ENCODE measurements at places on chromosomes 3 and 15.

- no peak for DNase-seq
Observed at GRCh38 chr3:59970376-59970775, 920.6 kb upstream of the CFAP20DC start.

DNA sequence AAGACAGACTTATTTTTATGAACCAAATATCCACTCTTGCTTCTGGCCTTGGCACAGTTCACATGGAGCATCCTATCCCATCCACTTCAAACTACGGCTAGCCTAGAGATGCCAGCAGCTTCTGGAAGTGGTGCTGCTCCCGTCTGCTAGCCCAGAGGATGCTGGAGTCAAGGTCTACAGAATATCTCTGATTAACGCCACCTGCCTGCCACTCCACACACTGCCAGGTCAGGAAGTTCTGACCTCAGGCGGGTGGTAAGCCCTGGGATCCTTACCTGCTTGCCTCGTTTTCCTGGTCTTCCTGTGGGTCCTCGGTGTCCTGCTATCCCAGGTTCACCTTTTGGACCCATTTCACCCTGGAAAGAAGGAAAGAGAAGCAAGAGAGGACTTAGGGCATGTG, 42.9 kb downstream of the EAF1 start:
- no peak for DNase-seq

DNA sequence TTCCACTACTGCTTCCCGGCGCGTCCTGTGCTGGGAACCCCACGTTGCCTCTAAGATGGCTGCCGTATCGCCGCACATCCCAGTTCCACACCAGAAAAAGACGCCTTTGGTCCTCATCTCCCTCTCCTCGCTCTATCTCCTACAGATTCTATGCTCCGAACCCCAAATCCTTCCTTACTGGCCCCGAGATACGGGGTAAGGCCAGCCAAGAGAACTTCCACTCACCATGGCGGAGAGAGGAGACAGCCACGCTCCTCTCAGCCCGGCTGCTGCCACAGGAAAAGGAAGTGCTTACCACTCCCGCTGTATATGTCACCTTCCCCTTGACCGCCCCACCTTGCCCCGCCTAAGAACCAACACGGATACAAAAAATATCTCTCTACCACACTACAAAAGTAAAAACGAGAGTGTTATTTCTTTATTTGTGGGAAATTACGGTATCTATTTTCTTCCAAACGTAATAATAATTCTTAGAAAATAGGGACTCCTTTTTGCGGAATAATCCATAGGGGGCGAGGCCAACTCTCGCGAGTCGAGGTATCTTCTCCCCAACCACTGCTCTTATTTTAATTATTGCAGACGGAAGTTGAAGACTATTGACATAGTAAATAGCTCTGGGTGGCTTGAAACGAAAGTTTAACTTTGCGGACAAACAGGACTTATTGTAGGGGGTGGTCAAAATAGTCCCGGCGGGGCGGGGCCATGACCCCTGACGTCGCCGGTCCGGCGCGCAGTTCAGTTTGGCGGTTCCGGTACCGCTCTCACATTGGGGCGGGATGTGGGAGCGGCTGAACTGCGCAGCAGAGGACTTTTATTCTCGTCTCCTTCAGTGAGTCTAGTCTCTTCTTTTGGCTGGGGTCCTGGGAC, at the start of the genes RPL4 and ZWILCH:
RPL4 (minus strand) TSS at position 293 of the 867 bp plus-strand sequence; CDS start at position 228, 65 bp downstream.
ZWILCH (plus strand) TSS at position 764 of the 867 bp plus-strand sequence; CDS start at position 777, 13 bp downstream.
- DNase-seq = peak; percentile 72

- no peak for DNase-seq
Observed at GRCh38 chr15:91946581-91947292, 93.2 kb downstream of the SLCO3A1 start.

GRCh38 chr3:171389491-171389890, 70.7 kb downstream of the TNIK start:
- DNase-seq = no peak

- peak; percentile 40 for DNase-seq
Observed at GRCh38 chr15:33292717-33293307, 18.0 kb upstream of the RYR3 start.

GRCh38 chr15:36133742-36134141, 445.7 kb upstream of the CDIN1 start:
- no peak for DNase-seq

DNA sequence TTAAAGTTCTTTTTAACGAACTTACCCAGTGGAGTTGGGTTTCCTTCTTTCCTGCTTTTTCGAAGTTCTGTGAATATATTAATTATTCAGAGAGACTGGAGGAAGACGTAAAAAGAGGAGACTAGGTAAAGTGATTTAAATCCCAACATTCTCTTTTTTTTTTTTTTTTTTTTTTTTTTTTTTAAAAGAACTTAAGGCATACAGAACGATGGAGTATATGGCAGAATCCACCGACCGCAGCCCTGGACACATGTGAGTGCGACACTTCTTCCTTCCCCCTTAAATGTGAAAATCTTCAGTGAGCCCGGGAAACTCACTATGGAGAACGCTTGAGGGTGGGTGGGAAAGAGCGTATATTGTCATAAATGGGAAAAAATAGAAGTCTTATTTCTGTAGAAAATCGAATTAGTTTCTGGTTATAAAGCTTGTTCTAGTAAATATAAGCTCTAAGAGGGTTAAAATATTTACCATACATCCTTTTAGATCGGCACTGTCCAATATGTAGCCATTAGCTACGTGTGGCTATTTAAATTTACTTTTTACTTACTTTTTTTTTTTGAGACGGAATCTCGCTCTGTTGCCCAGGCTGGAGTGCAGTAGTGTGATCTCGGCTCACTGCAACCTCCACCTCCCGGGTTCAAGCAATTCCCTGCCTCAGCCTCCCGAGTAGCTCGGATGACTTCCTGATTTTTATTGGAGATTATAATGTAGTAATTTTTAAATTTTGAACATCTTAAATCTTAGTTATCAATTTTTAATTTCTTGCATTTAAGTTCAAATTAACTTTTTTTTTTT, 892 bp downstream of the NMD3 start:
- no peak for DNase-seq

- no peak for DNase-seq
Observed at GRCh38 chr3:94303266-94303665, 240.4 kb downstream of the NSUN3 start.

- DNase-seq = no peak
Observed at GRCh38 chr3:5006755-5007202, 27.5 kb downstream of the BHLHE40 start.

DNA sequence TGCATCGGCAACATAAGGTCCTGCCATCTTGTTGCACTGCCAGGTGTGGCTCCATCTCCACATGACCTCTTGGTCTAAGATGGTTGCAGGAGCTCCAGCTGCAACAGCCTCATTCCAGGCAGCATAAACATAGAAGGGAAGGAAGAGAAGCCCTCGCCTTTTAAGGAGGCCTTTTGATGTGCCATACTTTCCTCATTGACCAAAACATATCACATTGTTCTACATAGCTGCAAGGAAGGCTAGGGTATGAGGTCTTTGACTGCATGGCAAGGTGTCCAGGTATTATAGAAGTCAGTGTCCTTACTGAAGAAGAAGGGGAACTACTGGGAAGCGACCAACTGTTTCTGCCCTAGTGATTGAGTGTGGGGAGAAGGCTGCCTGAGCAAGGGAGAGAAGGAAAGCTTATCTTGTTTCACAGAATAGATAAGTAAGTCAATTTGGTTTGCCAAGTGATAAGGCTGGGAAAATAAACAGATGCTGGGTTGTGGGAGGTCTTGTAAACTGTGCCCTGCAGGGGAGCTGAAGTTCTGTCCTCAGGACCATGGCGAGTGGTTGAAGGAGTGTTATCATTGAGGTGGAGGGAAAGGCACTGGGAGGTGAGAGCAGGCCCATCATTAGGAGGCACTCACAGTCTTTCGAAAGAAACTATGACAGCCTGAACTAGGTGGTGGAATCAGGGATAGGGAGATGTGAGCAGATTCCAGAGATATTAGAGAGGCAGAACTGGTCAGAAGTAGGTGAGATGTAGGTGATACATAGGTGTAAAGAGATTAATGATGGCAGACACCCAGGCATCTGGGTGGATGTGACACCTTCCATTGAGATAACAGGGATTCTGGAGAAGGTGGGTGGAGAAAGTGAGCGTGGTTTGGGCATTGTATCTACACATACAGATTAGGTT, 93.8 kb upstream of the IGF1R start:
- DNase-seq = no peak

- DNase-seq = no peak
Observed at GRCh38 chr3:156216852-156217251, 96.5 kb downstream of the KCNAB1 start.

DNA sequence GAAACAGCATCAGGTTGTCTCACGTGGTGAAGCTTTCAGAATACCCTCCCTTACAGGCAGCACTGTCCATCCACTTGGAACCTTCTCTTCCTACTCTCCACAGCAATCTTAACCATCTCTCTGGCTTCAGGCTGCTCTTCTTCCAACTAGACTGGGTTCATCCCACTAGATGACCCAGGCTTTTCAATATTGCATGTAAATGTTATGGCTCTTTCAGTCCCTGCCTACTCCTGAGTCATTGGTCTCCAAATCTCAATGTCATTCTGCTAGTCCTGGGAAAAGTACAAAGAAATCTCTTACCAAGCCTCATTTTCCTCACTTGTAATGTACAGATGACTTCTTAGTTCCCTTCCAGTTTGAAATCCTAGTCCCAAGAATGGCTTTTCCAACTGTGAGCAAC, 109.7 kb upstream of the CTNNB1 start:
- no peak for DNase-seq

DNA sequence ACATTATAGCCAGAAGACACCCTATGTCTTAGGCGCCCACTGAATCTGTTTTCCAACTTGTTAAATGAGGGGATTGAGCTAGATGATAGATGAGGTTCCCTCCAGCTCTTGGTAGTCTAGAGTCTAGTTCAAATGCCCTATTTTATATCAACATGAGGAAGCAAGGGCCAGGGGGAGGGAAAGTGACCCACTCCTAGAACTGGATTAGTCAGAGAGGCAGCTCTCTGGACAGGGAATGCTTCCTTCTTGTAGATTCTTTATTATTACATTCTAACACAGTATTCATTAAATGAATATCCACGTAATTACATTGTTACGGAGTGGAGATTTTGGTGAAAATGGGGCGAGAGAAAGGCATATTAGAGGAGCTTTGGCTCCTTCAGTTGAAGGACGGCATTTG, 89.5 kb downstream of the RAD18 start:
- no peak for DNase-seq

DNA sequence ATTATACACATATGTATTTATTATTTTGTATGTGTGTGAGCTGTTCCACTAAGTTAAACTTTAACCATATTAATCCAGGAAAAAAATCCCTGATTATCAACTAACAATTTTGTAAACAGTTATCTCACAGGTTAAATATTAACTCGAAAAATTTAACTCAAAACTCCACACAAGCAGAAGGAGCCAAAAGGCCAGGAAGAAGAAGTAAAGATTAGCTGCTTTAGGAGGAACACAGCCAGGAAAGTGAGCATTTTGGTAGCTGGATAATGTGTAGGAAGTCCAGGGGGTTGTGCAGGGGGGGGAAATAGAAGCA, 425.0 kb downstream of the TIGIT start:
- DNase-seq = no peak

DNA sequence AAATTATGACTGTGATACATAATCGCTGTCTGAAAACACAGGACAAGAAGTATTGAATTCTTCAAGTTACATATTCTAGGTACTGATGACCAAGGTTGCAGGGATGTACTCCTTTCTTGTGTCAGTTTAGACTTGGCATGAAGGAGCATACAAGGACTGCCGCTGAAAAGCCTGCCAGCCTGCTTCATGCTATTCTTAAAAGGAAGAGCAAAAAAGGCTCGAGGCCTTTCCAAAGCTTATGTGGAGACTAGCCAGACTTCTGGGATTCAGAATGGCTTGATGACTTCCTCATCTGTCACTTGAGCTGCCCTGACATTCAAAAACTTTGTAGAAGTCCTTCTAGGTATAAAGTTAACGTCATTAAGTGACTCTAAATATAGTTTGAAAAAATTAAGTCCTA, 92.0 kb downstream of the CADM2 start:
- DNase-seq = no peak

DNA sequence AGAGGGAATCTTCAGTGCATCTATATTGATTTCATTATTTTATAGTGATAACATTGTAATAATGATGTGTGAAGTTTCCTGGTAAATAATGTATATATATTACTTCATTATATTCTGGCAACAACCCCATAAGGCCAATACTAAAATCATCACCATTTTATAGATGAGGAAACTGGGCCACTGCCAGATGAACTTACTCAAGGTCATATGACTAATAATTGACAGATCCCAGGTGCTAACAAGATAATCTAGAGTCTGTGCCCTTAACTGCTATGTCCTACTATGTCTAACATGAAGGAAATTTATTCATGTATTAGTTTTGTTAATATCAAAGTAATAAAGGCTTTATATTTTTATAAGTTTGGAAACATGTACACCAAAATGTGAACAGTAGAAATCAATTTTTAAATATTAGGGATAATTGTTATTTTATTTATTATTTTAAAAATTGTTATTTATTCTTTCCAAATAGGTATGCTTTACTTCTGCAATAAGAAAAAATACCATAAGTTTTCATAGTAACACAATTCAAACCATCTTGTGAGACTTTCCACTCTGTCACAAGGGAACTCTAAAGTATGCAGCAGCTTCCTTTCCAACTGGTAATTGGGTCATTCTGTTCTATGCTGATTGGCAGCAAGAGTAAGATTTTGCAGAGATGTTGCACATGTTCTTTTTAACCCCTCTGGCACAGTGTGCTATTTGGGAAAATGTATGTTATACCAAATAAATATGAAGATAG, 90.8 kb upstream of the CMC1 start:
- no peak for DNase-seq

DNA sequence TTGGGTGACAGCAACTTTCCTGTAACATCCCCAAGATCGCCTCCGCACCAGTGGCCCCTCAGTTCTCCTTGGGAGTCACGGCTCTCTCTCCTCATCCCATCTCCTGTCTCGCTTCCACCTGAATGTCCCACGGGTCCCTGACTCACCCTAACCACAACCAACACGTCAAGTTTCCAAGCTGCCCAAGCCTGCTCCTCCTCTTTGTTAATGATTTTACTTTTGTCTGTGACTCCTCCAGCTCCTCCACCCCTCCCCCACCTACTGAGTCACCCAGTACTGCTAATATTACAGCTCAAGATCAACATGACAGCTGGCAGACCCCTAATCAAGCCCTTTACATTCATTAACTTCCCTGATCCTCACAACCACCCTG, 39.3 kb downstream of the BDH1 start:
- no peak for DNase-seq

DNA sequence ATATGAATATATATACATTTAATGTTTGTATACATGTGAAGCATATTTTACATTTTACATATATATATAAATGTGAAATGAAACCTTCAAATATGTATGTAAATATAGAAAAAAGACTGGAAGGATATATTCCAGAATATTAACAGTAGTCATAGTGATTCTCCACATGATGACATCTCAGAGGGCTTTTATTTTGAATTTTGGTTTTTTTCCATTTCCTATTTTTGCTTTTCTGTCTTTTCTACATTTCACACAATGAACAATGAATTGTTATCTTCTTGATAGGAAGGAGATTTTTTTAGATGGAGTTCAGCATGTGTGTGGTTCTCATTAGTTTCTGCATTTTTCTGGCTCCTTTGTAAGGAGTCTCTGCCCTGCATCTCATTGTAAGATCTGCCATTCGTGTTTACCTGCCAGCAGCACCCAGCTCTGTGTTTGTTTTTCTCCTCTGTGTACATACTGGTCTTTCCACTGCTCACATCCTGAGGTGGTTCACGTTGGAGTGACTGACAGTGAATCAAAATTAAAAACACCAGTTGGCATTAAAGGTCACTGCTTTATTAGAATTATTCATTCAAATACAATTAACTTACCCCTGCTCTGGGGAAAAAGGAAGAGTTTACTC, 425.3 kb upstream of the MDFIC2 start:
- no peak for DNase-seq

Data from frontal cortex (tissue), 4 donors.